Activated T-helper 1 cell treated with anti-CD3 and anti-CD28 coated beads, Interleukin-2, amount 50 U/mL, for 16 hours (primary cell): ENCODE measurements at places on chromosomes 4 and X.
A peak's percentile ranks its signal among the peaks of the same experiment; 100 is the strongest.

GRCh38 chrX:150358651-150359050, 4.5 kb upstream of the MAMLD1 start:
- no peak for DNase-seq

DNA sequence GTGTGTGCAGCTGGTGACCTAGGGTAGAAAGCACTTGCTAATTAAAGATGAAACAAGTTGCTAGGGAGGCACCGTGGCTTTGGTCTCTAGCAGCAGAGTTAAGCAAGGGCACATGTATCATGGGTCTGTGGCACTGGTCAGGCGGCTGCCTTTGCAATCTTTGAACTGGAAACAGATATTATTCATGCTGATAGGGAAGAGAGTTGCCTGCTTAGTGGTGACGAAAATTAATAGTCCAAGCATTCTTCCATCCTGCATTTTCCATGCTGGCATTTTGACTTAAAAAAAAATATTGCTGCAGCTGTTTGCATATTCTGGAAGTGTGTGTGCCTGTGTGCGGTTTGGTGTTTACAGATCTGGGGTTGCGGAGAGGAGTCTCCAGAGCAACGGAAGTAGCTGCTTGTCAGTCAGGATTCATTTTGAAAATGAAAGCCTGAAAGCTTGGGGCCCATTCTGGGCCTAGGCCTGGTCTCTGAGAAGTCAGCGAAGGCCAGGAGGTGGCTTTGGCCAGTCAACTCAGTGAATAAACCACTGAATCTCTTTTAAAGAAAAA, 2.3 kb upstream of the SOWAHD start:
- DNase-seq = peak; percentile 25

DNA sequence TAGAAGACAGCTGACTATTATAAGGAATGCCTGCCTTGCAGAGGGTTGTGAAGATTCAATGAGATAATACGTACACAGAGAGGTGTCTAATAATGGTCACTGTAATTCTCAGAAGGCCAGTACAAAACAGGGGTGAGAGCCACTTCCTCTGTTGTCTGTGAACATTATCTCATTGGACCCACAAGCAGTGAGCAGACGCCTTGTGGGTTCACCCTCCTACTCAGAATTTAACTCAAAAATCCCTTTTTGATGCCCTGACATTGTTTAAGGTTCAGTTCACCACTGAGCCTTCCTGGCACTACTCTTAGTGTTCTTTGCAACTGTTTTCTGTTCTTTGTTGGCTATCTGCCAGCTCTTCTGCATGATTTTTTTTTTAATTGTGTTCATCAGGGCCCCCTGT, 467.4 kb downstream of the BCOR start:
- no peak for DNase-seq

DNA sequence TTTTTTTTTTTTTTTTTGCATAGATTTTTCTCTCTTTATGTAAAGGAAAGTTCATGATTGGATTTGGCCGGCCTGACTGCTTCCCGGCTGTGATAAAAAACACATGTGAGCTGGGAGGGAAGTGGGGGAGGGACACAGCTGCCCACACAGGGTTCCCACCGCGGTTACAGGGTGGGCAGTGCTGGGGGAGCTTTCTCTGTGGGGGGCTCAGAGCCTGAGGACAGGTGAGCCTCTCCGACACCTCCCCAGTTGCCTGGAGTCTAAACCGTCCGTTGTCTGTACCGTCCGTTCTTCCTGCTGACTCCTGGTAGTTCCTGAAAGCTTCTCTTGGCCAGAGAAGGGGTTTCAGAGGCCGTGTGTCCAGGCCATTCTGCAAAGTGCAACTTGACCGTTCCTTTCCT, 21.8 kb downstream of the SHOX start:
- no peak for DNase-seq

DNA sequence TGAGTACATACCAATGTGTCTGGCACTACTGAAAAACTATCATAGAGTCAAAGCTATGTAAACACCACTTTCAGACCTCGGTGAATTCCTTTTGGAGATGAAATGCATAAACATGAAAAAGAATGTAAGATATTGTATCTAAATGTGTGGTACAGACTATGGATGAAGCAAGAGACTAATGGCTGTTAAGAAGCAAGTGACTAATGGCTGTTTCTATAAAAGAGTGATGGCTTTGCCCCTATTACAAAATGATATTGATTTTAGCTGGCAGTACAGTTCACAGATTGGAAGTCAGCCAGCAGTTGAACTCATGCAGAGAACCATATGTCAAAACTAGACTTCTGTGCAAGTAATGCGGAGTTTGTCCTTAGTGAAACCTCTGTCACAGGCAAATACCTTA, 359.3 kb downstream of the GRXCR1 start:
- DNase-seq = no peak

DNA sequence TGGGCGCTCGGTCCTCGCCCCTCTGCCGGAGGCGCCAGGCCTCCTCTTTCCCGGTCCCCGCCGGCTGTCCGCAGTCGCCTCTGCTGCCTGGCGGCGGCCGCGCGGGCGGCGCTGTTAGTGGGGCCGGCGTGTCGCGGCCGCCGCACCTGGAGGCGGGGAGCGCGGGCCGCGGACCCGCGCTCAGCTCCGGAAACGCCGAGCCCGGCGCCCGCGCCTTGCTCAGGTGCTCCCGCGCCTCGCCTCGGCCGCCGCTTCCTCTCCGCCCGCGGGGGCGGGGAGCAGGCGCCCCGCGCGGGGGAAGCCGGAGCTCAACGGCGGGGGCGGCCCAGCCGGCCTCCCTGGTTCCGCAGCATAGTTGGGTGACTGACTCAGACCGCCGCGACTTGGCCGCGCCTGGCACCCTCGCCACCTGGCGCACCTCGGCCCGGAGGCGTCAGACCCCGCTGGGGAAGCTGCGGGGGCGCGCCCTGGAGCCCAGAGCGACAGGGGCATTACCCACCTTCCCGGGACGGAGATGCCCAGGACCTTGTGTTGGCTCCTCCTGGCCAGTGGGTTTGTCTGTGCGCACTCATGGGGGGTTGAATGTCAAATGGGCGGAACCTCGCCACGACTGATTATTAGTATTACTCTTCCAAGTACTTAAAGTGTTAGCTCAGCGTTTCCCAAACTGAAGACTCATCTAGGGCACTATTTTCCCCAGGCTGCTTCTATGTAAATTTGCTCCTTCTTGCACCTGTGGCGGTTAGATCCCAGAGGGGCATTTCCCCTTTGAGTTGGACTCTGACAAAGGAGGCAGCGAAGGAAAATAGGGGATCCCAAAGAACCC, at the start of gene ARAP2:
ARAP2 (minus strand) TSS at position 258 of the 826 bp plus-strand sequence. CDS start 15,028 bp downstream, outside the sequence.
- peak; percentile 73 for DNase-seq

DNA sequence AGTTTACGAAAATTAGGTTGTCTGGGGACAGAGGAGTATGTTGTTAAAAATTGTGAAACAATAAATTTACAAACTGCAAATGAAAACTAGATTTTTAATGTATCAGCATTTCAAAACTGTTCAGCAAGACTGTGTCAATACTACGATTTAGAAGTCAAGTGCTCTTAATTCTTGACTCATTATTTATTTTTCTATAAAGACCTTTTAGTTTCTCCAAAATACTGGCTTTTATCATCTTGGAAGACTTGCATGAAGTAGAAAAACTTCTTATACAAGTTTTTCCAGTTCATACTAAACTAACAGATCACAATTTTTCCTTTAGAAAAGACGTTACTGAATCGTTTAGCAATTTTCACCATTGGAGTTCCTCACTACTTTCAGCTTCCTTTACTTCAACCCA, 231.4 kb downstream of the PPP3CA start:
- DNase-seq = no peak

DNA sequence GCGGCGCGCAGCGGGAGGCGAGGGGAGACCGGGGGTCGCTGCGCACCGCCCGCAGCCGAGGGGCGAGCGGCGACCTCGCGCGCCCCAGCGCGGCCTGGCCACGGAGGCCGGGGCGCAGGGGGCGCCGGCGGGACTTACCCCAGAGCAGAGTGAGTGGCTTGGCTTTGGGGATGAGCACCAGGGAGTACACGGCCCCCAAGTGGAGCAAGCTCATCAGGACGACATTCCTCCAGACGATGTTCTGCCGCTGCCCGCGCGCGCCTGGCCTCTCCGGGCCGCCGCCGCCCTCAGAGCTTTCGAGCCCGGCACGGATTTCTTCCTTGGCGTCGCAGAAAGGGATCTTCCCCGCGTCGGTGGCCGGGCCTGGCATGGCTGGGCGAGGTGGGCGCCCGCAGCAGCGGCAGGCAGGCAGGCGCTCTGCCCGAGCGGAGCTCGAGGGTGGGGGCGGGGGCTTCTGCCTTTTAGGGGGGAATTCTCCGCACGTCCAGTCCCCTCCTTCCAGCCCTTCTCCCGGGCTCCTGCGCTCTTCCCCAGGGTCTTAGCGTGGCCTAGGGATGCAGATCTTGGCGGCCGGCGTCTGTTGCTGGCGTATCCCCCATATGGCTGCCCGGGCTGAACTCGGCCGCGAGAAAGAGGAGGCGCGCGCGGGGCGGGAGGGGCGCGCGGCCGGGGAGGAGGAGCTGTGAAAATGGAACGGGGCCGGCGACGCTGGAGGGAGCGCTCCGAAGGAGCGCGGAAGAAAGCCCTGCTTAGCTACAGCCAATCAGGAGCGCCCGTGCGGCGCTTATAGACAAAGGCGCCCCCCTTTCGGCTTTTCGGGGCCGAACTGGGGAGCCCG, at the start of gene SCD5:
SCD5 (minus strand) TSS at position 629 of the 838 bp plus-strand sequence; CDS start at position 370, 259 bp downstream.
- no peak for DNase-seq

DNA sequence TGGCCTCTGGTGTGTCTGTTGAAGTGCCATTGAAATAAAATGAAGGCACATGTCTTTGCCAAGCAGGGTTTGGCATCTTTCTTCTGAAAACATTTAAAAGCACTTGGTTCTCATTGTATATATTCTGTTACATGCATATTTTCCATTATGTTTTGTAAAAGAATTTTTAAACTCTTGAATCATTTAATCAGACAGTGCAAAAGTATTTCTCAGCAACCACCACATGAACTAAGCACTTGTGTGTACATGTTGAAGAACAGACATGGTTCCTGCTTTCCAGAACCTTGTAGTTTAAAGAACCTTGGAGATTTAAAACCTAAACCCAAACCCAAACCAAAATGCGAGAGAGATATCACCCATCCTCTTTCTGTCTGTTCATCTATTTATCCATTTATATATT, 220.3 kb upstream of the GIMD1 start:
- DNase-seq = no peak

- DNase-seq = no peak
These were observed 2.2 kb downstream of the TREX2 start for GRCh38 chrX:153443476-153444332.

GRCh38 chrX:111308039-111308438, 37.8 kb upstream of the CAPN6 start:
- no peak for DNase-seq

DNA sequence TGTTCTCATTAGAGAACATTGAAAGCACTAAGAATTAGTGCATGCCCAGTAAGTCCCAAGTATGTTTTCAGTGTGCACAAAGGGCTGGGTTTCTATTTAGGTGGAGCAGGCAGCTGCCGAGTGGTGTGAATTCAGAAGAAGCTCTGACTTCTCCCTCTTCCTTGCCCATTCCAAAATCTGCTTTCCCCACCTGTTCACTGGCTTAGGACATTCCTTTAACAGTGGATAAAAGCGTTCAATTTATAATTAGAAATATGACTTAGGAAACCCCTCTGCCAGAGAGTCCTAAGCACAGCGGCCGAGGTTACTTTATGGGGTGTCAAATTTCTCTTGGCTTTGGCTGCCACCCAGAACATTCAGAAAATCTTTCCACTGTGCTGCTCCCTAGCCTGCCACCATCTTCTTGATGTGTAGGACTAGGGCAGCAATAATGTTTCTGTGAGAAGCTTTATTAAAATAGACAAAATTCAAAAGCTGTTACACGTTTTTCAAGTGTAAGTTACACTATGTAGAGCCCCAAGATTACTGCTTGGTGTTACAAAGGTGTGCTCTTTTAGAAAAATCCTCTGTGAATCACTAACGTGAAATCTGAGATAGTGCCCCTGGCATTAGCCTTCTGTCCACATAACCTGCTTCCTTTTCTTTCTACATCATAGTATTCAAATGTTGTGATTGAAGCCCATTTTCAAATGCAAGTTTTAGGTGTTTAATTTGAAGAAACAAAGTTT, 191.6 kb upstream of the ANKRD50 start:
- DNase-seq = no peak

DNA sequence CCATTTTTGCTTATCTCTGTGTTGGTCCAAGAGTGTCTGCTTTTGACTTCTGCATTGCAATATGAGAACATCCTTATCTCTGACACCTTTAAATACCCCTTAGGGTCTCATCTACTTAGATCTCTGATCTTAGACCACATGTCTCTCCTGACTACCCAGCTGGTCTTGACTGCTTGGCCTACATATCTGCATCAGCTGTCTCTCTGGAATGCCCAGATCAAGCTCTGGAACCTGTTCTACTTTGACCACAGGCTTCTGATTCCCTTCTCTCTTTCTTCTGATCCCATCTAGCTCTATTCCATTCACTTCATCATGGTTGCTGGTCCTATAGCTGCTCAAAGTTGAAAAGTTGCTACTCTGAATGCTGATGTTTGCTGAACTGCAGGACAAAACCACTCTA, 301.2 kb downstream of the MAPK10 start:
- DNase-seq = no peak

- DNase-seq = no peak
These were observed 96.9 kb downstream of the TMEM47 start for GRCh38 chrX:34560180-34560579.

- no peak for DNase-seq
These were observed 242.9 kb downstream of the IQCM start for GRCh38 chr4:149572716-149573115.

- DNase-seq = no peak
These were observed 1249.4 kb downstream of the ADGRL3 start for GRCh38 chr4:62449538-62449937.

GRCh38 chr4:120218981-120219380, 152.3 kb upstream of the MAD2L1 start:
- no peak for DNase-seq

GRCh38 chr4:13432453-13432852, 51.7 kb downstream of the RAB28 start:
- DNase-seq = no peak

DNA sequence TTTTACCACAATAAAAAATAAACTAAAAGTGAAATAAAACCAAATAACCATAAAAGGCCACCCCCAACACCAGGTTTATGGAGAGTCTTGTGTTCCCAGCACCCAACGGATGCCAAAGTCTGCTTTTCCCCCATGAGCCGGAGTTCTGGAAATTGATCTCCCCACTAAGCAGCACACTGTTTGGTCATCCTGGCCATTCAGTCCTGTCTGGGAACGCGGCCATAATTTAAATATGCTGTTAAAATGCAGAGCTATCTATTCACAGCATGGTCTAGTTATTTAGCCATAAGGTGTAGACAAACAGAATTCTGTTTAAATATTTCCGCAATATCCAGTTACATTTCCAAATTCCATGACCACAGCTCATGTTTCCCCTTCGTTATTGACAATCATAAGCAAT, 129.6 kb upstream of the TBL1X start:
- DNase-seq = no peak

GRCh38 chrX:42384956-42385355, 393.0 kb downstream of the PPP1R2C start:
- DNase-seq = no peak

GRCh38 chrX:47960406-47960805, 43.4 kb downstream of the ZNF182 start:
- DNase-seq = no peak

DNA sequence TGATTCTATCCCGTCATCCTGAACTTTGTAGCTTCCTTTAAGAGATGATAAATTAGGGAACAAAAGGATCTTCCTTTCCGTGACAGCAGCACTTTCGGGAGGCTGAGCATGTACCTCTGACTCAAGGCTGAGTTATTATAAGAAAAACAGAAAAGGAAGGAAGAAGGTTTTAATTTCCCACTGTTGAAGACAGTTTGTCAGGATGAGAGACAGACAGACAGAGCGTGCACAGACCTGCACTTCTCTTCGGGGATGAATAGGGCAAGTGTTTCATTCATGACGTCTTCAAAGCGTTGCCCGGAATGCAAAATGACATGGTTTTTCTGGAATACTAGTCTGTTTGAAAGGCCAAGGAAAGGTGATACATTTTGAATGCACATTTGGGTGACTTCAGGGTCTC, 405.3 kb upstream of the FAT1 start:
- DNase-seq = no peak
